ENCODE measurements at places on chromosomes 16 and 17.
A peak's percentile ranks its signal among the peaks of the same experiment; 100 is the strongest.

DNA sequence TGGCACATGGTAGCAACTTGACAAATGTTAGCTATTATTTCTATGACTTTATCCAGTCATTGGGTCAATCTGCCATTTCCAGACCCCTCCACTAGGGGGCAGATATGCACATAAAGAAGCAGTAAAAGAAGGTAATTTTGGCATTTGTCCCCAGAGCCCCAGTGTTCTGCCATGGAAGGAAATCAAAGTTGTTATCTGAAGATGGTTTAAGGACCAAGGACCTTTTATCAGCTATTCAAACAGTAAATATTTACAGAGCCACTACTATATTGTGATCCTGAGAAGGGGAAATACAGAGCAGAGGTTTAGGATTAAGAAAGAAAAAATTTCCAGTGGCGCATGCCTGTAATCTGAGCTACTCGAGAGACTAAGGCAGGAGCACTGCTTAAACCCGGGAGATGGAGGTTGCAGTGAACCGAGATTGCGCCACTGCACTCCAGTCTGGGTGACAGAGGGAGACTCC, 20.0 kb downstream of the TRAF4 start:
- DNase-seq, result no peak

DNA sequence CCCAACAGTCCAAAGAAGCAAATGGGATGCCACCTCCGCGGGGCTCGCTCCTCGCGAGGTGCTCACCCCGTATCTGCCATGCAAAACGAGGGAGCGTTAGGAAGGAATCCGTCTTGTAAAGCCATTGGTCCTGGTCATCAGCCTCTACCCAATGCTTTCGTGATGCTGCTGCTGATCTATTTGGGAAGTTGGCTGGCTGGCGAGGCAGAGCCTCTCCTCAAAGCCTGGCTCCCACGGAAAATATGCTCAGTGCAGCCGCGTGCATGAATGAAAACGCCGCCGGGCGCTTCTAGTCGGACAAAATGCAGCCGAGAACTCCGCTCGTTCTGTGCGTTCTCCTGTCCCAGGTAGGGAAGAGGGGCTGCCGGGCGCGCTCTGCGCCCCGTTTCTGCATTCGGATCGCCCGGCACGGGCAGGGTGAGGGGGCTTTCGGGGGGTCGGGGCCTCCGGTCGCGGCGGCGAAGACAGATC, at the start of gene CDH13:
CDH13 (plus strand) TSS at position 179 of the 471 bp plus-strand sequence.
- DNase-seq, result no peak

GRCh38 chr16:72785171-72785570, 262.8 kb downstream of the ZFHX3 start:
- DNase-seq, result no peak

DNA sequence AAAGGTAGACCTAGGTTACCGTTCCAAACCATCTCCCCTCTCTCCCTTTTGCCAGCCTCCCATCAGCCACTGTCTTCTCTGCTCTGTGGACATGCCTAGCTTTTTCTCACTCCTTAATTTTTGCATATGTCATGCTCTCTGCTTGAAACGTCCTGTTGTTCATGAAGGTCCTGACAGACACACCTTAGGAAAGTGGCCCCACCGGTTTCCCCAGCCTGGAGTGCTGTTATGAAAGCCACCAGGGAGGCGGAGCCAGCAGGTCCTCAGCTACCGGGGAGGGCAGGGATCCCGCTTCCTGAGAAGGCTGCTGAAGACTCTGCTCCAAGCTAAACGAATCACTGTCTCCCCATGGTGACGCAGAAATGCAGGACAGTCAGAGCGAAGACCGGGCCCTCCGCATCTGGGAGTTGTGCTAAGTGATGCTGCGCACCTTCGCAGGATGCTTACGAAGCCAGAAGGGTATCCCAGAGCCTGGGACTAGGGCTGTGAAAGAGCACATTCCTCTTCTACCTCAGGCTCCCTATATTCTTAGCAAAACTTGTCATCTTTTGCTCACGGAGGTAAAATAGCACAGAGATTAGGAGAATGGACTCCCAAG, 2.3 kb upstream of the SLC16A11 start:
- DNase-seq, result peak; percentile 83

DNA sequence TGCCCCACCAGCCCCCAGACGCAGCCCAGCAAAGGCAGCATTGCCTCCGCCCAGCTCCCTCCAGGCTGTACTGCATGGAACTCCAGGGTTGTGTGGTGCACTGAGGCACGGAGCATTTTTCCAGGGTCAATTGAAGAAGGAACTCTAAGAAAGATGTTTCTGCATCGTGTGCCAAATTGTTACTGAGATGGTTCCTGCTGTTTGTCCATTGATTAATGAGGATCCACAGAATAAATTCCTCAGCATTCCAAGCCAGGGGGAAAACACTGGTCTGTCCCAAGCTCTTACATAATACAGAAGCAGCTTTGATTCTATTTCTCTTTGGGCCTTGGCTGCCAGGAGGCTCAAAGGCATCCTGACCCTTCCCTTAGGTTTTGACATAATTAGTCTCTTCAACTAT, 80.9 kb downstream of the ZNF423 start:
- no peak for DNase-seq

DNA sequence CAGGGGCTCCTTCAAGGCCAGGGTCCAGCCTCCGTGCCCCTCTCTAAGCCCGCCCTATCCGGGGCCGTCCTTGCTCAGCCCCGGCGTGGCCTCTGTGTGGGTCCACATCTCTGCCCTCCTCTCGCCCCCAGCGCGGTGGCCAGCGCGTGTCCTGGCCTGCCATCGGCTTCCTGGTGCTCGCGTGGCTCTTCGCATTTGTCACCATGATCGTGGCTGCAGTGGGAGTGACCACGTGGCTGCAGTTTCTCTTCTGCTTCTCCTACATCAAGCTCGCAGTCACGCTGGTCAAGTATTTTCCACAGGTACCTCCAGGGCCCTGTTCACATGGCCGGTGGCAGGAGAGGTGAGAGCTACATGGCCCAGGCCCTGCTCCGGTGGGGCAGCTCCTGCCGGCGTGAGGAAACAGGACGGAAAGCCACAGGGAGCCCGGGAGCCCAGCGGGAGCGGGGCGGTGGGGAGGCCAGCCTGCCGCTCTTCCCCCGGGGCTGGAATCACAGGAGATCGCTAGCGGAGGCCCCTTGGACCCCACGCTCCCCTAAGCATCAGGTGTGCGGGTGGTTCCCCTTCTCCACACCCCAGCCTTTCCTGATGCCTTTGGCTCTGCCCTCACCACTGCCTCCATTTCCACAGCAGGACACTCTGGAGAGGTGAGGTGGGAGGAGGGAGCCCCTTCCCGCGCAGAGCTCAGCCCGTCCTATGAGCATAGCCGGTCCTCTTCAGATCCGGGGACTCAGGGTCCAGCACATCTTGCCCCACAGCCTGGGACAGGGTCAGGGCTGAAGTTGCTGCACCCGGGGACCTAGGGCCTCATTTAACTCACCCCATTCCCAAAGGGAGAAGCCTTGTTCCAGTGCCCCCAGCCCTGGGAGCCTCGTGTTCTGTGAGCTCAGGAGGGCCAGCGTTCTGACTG, 10.2 kb downstream of the TAX1BP3 start:
- DNase-seq, result no peak

GRCh38 chr16:85436207-85436606, 176.9 kb upstream of the GSE1 start:
- DNase-seq, result no peak

DNA sequence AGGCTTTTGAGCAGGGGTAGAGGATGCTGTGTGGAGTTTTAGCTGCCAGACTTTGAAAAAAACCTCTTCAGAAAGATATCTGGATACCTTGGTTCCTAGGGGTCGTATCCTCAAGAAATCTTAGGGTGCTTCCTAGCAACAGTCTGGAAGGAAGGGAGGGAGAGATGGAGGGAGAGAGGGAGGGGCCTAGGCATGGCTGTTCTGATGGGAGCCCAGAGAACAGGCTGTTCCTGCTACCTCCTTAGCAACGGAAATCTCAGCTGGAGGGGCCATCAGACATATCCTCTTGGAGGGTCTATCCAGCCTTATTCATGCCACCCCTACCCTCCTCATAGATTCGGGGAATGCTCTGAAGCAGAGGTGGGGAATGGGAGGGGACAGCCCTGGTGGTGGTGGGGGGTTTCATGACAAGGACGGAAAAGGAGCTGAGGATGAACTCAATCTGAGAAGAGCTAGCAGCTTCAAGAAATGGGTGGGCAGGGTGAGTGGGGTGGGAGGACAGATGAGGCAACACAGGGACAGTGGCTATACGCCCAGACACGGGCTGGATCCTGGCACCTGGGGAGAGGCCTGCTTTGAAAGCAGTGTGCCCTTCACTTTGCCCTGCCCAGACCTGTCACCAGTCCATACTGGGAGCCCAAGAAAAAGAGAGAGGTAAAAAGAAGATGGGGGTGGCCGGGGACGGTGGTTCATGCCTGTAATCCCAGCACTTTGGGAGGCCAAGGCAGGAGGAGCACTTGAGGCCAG, 2.9 kb upstream of the THRA start:
- DNase-seq, result no peak

DNA sequence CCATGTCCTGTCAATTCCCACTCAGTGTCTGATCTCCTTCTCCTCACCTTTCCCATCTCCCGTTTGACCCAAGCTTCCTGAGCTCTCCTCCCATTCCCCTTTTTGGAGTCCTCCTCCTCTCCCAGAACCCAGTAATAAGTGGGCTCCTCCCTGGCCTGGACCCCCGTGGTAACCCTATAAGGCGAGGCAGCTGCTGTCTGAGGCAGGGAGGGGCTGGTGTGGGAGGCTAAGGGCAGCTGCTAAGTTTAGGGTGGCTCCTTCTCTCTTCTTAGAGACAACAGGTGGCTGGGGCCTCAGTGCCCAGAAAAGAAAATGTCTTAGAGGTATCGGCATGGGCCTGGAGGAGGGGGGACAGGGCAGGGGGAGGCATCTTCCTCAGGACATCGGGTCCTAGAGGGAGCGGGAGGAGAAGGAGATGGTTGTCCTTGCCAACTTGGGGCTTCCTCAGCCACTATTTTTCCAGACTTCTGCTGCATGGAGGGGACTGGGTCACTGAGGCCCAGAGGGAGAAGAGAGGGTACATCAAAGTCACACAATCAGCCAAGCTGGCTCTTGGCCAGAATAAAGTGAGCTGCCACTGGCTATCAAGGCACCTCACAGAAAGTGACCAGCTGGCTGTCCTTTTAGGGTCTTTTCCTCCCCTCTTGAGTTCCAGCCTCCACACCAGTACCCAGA, 1.9 kb upstream of the TBC1D10B start:
- no peak for DNase-seq

- no peak for DNase-seq
Measured at GRCh38 chr17:7846063-7846735, 8.7 kb upstream of the TMEM88 start.

DNA sequence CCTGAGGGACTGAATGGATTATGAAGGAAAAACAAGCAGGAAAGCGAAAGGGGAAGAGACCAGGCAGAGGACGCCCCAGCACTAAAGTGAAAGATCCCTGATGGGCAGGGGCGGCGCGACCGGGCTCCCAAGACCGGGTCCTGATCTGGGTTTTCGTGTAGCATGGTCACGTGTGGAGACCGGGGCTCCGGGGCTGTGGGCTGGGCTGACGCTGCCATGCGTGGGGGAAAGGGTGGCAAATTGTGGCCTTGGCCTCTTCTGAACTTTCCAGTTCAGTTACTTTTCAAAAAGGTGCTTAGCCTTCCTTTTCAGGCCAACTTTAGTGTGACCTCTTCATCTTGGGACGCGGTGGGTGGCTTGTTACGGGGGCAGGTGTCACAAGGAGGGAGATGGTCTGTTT, 57.5 kb downstream of the METRNL start:
- peak; percentile 40 for DNase-seq

DNA sequence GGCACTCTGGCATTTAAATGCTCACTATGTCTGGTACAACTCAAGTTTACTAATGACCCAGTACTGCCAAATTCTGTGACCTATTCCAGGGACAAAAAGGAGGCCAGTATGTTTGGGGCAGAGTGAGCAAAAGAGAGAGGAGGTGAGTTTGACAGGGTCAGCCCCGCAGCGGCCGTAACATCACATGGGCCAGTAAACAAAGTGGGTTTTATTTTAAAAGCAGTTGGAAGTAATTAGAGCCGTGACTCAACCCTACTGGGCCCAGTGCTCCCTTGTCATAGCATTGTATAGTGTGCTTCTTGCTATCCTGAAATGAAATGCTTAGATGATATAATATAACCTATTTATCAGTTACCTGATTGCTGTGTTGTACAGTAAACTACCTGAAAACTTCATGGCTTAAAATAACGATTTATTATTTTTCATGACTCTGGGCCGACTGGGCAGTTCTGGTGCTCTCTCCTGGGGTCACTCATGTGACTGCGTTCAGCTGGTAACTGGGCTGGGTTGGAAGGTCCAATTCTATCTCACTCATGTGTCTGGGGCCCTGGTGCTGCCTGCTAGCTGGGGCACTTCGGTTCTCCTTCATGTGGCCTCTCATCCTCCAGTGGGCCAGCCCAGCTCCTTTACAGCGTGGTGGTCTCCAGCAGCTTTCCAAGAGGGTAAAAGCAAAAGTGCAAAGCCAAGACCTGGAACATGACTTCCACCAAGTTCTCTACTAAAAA, 27.4 kb downstream of the IQCK start:
- DNase-seq, result no peak

DNA sequence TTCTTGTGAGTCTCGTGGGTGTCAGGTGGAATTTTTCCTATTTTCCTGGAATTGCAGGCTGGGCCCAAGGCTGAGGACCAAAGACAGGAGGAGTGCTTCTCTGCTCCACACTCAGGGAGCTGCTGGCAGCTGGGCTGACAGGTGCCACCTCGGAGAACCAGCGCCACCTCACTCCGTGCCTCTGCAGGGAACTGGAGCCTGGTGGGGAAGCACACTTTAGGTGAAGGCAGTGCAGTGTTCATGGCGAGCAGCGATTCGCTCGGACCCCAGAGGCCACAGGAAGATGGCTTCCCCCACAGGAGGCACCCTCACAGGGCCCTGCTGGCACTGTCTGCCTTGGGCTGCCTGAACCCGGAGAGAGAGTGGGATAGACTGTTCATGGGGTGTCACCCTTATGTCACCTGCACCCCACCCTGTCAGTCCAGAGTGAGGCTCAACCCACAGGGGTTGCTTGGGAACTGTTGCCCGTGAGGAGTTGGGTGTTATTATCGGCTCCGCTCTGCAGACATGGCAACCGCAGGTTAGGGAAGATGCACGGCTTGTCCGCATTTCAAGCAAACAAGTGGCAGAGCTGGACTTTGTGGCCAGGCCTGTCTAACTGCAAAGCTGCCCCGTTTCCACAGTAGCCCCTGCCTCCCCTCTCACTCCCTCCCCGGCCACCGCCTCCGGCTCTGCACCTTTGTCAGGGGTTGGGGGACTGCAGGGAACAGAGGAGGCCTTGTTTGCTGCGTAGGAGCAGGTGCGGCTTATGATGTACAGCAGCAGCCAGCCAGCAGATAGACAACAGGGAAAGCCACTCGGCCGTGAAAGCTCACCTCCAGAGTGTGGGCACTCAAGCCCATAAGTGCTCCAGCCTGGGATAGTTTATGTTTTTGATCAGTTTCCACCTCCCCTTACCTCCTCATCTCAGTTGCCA, 15.5 kb downstream of the TBC1D24 start:
- no peak for DNase-seq

GRCh38 chr17:5210614-5211252, 19.1 kb upstream of the ZNF594 start:
- peak; percentile 61 for DNase-seq

All from spleen (tissue), 13 donors.